GM19239 (cell line): ENCODE measurements at places on chromosomes 3 and 15.

DNA sequence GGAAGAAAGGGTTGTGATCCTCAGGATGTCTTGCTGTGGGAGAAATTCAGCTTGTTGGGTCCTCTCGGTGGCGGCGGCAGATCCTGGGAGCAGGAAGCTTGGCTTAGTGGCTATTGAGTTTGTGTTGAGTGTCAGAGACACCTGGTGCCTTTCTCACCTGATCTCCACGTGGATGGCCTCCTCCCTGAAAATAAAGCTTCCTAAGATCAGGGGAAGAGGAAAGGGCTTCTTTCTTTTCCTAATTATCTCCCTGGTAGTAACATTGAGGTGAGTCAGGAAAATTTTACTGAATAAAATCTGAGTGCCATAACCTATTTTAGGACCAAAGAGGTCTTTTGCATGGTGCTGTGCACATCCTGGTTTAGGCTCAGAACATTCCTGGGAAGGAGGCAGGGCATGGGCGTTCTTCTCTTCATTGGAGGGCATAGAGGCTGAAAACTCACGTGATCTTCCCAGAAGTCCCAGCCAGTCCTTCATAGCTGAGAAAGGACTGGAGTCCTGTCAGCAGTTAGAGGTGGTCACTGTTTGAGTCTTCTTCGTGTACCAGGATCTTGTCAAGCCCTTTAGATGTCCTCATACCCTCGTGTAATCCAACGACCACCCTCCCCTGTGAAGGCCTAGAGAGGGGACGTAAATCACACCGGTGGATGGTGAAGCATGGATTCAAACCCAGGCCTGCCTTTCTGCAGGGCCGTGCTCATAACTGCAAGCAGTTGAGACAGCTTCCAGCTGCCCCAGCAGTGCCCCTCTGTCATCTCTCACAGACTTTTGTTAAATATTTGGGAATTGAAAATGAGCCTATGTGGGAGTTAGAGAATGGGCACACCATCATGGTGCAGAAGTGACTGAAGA, 1.1 kb downstream of the CMTM8 start:
- DNase-seq = no peak

GRCh38 chr3:122716667-122717066, 36.0 kb downstream of the PARP14 start:
- DNase-seq = no peak

DNA sequence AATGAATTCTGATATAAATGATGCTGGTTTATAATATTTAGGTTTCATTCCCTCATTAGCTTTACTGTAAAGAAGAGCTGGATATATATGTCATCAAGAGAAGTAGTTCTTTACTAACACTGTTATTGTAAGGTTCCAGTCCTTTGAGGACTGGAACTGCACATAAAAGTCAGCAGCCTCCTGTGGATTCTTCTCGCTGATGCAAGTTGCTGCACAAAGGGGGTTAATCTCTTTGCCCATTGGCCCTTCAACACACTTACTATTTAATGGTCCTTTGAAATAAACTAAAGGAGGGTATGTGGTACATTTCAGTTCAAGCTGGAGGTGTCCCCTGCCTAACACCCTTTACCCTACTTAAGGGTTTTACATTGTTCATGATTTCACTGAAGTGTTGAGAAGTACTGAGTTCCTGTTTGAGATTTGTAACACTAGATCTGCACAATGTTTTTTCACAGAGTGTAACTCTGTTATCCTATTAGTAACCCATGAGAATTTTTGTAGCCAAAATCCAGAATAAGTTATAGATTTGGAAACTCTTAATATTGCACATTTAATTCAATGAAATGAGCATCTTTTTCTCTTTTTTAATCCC, 43.9 kb downstream of the NR2C2 start:
- no peak for DNase-seq

- DNase-seq = no peak
These were observed 5.2 kb downstream of the SIAH2 start for GRCh38 chr3:150757768-150758167.

DNA sequence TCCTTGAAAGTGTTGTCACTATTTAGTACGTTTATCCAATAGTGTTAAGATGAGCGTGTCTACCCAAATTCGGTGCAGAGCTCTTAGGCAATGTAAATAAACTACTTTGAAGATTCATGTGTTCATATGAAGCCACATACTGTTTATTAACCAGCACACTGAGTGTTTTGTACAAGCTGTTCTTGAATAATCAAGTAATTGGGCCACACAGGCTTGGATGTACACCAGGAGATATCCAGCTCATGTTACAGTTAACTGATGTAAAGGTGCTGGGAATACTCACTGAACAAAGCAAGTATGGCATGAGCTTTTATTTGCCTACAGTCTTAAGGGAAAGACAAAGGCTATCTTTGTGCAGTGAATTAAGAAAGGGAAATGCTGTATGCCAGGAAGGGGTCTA, 632 bp upstream of the DHX36 start:
- DNase-seq = no peak

DNA sequence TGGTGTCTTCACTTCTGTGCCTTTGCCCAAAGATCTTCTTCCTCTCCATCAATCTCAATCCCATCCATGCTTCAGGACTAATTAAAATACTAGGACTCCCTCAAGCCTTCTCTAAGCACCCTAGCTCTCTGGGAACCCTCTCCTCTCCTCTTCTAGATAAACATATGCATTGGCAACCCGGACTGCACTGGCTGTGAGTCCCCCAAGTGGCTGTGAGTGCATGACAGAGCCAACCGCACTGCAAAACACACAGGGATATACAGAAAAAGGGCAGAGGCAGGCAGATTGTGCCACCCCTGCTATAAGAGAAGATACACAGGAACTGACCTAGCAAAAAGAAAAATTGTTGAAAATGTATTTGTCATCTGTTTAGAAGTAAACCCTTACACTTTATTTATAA, 457.1 kb downstream of the MFSD1 start:
- no peak for DNase-seq

DNA sequence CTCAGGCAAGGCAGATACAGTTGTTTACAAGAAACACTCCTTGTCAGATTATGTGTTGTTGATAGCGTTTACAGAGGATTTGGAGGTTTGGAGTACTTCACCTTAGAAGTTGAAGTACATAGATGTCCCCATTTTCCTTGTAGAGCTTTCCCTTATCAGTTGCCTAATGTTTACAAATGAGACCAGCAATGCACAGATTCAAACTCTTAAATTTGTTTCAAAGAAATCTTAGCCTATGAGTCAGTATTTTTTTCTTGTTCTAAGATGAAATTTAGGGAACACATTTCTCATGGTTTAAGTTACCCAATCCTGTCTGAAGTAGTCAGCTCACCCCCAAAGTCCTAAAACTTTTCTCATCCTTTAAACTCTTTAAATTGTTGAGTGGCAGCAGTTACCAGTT, 6.3 kb upstream of the EIF5A2 start:
- DNase-seq = no peak
